ENCODE measurements at places on chromosomes 1 and 21.

DNA sequence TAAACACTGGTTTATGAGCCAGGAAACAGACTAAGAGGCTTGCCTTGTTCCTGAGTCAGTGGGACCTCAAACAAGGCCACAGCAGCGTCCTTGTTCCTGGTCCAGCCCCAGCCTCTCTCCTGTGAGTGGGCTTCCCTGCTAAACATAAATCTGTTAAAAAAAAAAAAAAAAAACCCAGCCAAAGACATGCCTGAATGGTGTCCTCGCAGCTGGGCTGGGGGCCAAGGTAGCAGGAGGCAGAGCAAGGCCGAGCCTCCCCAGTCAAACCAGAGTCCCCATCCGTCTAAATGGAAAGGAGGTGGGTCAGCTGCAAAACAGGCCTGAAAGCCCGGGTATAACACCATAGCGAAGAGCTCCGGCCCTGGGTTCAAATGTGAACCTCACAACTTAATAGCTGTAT lies 18.1 kb upstream of the IFFO2 start:
- DNase-seq, result no peak

GRCh38 chr1:175663991-175664390 lies 79.4 kb downstream of the TNR start:
- DNase-seq, result no peak

- DNase-seq, result no peak
Observed at GRCh38 chr1:236515443-236515958, 8.3 kb upstream of the LGALS8 start.

DNA sequence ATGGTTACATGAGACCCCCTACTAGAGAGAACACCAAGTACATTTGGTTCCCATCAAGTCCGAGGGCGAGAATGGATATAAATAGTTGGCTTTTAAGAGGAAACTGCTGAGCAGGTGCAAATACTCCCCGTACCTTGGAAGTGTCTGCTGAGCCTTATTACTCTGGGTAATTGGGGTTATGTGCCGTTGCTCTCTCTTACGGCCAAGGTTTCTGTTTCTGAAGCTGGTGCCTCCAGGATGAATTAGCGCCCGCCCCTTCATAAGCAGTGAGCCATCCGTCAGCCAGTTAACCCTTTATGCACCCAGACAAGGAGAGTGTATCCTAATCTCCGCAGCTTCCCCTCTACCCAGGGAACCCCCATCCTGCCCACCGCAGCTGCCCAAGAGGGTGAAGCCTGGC lies 90.4 kb upstream of the AJAP1 start:
- no peak for DNase-seq

DNA sequence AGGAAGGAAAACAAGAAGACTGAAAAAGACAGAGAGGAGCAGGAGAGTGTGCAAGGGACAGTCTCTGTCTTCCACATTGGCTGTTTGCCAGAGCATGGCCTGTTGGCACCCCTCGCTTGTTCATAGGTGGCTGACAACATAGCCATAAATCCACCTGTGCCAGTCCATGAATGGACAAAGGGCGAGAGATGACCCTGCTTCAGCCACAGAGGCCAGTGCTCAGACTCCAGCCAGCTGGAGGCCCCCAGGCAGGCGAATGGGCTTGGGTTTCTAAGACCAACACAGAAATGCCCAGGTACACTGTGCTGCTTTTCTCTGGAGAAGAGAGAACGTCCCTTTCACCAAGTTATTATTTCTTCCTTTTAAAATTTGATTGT lies 60.6 kb downstream of the RIPK4 start:
- no peak for DNase-seq

- DNase-seq, result no peak
Observed at GRCh38 chr1:19325958-19326747, 14.0 kb downstream of the SLC66A1 start.

DNA sequence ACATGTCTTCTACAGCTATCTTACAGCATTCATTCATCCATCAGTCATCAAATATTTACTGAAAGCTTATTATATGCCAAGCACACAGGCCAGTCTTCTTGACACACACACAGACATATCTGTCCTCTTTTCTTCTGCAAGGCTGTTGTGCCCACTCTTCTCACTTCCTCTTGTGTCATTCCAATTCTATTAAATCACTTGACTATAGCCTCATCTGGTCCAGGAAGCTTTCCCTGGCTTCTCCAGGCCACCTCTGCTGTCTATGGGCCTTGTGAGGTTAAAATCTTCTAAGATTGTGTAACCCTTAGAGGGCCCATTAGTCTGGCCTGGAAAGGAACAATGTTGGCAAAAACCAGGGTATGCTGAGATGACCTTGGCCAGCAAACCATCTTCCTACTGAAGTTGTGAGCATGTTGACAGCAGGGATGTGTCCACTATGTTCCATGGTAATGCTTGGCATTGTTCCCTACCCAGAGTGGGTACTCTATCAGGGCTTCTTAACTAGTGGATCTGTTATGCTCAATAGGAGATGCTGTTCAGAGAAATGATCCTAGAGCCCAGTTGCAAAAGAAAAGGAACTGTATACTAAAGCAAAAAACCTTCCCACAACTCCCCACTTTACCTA lies 5.3 kb downstream of the TRAF3IP3 start:
- no peak for DNase-seq

DNA sequence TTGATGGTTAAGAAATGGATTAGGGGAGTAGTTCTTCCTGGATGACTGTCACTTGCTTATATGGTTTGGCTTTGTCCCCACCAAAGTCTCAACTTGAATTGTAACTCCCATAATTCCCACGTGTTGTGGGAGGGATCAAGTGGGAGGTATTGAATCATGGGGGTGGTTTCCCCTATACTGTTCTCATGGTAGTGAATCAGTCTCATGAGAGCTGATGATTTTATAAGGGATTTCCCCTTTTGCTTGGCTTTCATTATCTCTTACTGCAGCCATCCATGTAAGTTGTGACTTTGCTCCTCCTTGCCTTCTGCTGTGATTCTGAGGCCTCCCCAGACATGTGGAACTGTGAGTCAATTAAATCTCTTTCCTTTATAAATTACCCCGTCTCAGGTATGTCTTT lies 1621.1 kb downstream of the MRPL39 start:
- no peak for DNase-seq

- DNase-seq, result no peak
Observed at GRCh38 chr1:107692580-107693345, 272.2 kb downstream of the VAV3 start.

Data from NT2/D1 (cell line).